Fibroblast of gingiva (primary cell): ENCODE measurements at places on chromosomes 4 and X.
A peak's percentile ranks its signal among the peaks of the same experiment; 100 is the strongest.

- no peak for DNase-seq
These were observed 558.2 kb downstream of the ZNF674 start for GRCh38 chrX:45986971-45987370.

DNA sequence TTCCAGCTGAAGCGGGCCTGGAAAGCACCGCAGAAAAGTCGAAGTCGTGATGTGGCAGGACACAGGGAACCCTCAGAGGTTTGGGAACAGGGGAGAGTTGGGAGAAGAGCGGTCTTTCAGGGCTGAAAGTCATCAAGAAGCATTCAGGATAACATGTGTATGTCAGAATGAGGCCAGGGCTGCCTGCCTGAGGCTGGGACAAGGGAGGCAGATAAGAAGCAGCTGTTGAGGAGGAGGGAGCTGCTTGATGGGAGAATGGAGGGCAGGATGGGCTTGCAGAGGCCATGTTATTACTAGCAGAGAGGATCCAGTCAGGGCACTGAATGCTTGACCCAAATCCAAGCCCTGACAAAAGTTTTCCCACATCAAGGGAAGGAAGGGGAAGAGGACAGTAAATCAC is 132.0 kb downstream of the ATG4A start:
- DNase-seq: no peak

- DNase-seq: no peak
These were observed 517 bp downstream of the LEF1 start for GRCh38 chr4:108168160-108168670.

GRCh38 chr4:42637867-42638266 is 19.0 kb downstream of the ATP8A1 start:
- DNase-seq: no peak

DNA sequence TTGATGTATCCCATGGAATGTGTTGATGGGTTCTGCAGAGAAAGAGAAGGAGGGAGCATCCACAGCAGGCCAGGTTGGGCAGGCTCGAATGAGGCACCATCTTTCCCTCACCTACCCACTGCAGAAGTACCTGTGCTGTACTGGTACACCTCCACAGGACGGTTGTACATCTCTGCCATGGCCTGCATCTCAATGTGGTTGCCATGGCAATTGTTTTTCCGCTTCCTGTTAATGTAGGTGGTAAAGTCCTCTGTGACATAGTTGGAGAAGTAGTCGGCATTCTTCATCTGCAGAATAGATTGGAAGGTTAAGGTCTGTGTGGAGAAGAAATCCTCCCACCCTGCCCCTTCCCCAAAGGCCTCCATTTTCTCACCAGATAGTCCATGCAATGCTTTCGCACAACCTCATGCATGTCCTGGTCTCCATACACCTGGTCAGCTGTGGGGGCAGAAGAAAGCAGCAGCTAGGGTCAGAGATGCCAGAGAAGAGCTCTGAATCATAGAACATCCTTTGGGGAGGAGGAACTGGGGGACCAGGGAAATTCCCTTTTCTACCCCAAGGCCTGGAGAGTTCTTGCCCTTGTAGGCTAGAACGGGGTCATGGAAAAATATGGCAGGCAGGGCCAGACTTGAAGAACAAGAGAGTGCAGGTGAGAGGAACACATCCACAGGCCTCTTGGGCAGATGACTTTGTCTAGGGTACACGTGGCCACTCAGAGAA is 15.9 kb upstream of the PIM2 start:
- no peak for DNase-seq

- peak; percentile 61 for DNase-seq
These were observed 57.6 kb downstream of the PLAC1 start for GRCh38 chrX:134600714-134601113.

DNA sequence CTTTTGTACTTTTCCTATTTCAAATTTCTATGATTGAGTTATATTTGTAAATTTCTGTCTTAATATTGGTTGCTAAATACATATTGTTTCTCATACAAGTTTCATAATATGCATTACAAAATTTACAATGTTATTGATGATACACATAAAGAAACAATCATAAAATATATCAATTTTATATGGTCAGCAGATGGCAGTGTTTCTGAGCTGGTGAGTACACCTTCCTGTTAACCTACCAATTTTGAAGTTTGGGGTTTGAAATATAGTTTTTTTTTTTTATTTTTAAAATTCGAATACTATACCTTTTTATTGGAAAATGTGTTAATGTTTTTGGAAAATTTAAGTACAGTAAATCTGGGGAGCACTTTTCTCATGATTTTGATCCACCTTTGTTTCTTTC is 1953.1 kb upstream of the ADGRL3 start:
- DNase-seq: no peak

DNA sequence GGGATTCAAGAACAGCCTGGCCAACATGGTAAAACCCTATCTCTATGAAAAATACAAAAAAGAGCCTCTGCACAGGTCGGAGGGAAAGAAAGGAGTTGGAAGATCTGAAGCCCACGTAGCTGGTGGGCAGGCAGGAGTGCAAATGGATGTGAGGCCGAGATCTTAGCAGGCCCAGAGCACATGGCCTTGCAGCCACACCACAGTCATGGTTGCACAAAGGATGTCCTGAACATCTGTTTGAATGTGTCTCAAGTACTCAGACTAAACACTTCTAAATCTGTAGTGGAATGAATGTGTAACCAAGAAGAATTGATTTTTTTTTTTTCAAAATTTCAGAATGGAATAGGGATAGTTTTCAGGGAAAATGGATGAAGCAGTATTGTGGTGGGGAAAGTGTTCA is 10.8 kb downstream of the CA5B start:
- peak; percentile 2 for DNase-seq

DNA sequence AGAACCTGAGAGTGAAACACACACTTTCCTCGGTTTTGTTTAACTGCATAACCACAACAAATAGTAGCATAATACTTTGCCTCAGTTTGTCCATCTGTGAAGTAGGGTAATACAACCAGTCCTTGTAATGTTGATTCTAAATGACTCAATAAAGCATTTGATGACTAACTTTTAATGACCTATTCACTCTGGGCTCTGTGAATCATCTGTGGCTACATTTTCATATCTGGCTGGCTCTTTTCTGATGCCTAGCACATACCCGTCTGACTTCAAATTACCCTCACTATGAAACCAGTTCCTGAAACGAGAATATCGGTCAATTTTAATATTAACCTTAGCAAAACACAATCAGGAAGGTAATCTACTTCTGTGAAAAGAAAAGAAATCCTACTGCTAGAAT is 151.0 kb downstream of the SH2D1A start:
- no peak for DNase-seq
